Myocyte (in vitro differentiated cells): ENCODE measurements at places on chromosomes 7 and 10. TPM values are rescaled to one million over a fixed set of nuclear protein-coding genes. Genes with fewer than 3 reads are reported as not detected.

Gene FAM20C
- total RNA-seq = 21.7 and 37.3 TPM in 2 replicates

DNA sequence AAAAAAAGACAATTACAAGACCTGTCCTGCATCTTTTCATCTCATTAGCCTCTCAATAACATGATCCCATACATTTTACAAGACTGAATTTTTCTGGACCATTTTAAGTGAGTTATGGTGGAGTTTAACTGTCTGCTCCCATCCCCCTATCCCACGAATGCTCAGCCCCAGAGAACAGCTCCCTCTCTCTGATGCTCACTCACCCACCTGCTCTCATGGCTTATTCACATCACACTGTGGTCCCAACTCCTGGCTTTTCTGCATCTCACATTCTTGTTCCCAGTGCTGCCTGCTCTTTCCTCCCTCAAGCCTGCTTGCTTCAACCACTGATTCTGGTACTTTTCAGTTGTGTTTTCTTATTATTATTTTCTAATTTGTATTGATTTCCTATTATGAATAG lies 20.4 kb upstream of the CCSER2 start:
- DNase-seq = no peak

GRCh38 chr7:44738051-44738723 lies 10.5 kb upstream of the ZMIZ2 start:
- no peak for DNase-seq

DNA sequence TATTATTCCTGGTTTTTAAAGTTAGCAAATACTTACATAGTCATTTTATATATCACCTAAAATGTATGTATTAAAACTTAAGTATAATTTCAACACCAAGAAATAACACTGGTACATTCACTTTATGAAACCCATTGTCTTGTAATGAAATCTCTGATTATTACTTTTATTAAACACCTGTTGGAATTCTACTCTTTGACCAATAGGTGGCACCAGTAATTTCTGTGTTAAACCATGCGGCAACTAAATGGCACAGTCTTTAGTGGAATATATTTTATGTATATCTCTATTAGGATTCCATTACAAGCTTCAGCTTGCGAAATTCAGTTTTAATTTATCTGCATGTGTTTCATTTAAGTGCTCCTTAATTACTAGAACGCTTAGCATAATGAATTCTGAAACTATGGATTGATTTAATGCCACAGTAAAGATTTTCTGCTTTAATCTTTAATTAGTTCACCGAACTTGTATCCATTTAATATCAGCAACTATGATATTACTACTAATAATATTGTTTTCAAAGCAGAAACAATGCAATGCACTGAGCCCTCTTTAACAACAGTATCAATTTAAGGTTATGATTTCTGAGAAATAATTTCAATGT lies 181.3 kb downstream of the MAGI2 start:
- DNase-seq = peak; percentile 65

Gene SP8
- not detected in 2 replicates for total RNA-seq

Gene NOS3
- not detected in 2 replicates for total RNA-seq

Gene ITIH5
- not detected in 2 replicates for total RNA-seq

DNA sequence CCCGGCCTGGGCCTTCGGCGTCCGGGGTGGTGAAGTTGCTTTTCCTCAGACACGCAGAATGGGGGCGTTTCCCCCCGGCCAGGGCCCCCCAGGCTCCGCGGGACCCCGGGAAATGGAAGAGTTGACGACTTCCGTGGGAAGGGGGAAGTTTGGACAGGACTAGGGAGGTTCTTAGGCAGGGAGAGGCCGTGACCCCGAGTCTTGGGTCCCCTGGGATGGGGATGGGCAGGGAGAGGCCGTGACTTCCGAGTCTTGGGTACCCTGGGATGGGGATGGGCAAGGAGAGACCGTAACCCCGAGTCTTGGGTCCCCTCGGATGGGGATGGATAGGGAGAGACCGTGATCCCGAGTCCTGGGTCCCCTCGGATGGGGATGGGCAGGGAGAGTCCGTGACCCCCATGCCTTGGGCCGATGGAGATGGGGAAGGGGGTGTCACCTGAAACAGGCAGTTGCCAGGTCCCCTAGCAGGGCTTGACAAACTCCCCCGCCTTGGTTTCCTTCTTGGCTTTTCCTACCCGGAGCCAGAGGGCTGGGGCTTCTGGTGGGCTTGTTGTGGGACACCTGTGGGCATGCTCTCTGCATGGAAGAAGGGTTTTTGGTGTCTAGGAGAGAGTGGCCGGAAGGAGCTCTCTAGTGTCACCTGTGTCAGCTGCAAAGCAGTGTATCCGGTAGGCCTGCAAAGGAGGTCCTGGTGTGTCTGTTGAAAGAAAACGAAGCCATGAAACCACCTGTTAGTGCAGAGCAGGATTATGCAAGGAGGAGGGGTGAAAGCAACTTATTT lies 1.1 kb downstream of the TRRAP start:
- peak; percentile 88 for DNase-seq

DNA sequence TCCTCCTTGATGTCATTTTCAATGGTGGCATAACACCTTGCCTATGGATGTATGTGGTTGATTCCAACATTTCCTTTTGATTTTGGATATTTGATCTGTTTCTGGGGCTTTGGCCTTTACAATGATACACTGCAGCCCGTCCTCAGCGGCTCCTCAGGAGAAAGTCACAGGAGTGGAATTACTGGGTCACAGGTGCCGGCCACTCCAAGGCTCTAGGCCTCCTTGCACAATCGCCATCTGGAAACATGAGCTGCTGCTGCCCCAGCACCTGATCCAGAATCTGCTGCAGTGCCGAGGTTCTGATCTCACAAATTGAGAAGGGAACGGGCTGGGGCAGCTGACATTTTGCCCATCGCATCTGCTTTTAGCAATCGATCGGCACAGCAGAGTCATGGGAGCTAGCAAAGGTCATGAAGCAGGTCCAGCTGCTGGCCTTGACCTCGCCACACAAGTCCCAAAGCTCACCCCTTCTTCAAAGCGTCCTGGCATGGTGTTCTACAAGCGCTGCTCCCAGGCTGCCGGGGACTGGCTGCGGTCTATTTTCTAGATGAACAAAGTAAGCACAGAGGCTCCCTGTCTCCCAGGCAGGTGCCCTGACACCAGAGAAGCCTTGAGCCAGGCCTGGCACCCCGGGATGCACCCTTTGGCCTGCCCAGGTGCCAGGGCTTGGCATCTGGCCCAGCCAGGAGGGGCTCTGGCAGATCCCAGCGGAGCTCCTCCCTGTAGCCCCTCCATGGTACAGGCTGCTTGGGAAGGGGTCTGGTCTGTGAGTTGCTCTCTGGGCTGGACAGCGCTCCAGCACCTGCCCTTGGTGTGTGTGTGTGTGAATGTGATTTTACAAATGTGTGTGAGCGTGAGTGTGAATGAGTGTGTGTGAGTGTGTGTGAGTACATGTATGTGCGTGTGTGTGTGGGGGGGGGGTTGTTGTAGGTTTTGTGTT lies 201.8 kb downstream of the GLRX3 start:
- DNase-seq = no peak

- DNase-seq = no peak
Observed at GRCh38 chr10:131027256-131027655, 284.3 kb downstream of the TCERG1L start.

- peak; percentile 40 for DNase-seq
Observed at GRCh38 chr10:31599626-31600504, 280.8 kb downstream of the ZEB1 start.

GRCh38 chr7:131076711-131077181 lies 250.9 kb upstream of the MKLN1 start:
- peak; percentile 42 for DNase-seq

DNA sequence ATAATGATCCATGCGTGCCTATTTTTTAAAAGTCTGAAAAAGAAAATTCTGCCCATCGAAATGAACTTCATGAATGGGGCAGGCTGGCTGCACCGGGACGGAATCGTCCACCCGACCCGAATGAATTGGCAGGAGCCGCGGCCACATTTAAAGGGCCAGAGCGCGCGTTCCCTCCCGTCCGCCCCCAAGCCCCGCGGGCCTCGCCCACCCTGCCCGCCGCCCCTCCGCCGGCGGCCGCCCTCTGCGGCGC lies 319 bp upstream of the GATA3 start:
- peak; percentile 24 for DNase-seq

Gene VPS37D
- 5.7 and 6.1 TPM in 2 replicates for total RNA-seq

Gene CPVL
- 0.47 and 0.62 TPM in 2 replicates for total RNA-seq

DNA sequence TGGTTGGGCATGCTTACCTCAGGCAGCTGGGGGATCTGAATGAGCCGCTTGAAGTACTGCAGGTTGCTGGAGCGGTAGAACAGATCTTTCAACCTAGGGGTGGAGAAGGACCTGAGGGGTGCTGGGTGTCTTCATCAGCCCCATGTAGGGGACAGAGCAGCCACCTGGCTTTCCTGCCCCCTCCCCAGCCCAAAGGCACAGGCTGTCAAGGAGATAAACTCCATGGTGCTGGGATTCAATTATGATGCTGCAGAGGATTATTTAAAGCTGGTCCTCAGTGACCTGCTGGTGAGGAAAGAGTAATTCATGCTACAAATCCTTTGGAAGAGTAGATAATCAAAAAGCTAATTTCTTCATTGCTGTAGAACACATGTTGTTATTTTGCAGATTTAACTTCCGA lies 71.1 kb downstream of the SPDYE5 start:
- no peak for DNase-seq

Gene HPS6
- total RNA-seq = 34.2 and 37.8 TPM in 2 replicates

Gene ANKRD22
- 0.13 and 0.16 TPM in 2 replicates for total RNA-seq

GRCh38 chr7:15848362-15848761 lies 161.9 kb upstream of the MEOX2 start:
- no peak for DNase-seq

GRCh38 chr7:28560767-28561166 lies 148.4 kb downstream of the CREB5 start:
- no peak for DNase-seq

DNA sequence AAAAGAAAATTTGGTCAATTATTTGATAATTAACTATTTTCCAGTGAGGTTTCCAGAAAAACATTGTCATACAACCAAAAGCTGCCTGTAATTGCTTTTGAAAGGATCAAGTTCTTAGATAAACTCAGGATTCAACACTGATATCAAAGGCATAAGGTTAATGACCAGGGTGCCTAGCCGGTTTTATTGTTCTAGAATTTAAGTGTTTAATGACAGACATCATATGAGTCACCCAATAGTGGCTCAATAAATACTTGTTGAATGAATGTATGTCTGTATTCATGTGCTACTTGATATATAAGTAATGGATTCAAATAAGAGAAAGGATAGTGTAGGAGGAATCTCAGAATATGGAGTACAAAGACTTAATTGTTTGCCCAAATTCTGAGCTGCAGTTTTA lies 196.1 kb upstream of the LRGUK start:
- no peak for DNase-seq

DNA sequence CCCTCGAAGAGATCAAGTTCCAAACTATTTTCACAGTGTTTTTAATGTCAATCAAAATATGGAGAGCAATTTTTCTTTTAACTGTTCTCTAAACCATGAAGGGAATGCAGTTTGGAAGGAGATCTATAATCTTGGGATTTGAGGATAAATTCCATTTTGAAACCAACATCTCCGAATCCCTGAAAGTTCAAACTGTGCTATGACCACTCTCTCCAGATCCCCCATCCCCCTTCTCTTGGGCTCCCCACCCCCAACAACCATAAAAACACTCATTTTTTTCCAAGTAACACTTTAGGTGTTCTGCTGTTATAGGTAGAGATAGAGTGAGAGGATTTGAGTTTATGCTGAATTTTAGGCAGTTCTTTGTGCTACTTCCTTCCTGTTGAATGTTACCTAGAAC lies 1.7 kb downstream of the CALD1 start:
- no peak for DNase-seq

DNA sequence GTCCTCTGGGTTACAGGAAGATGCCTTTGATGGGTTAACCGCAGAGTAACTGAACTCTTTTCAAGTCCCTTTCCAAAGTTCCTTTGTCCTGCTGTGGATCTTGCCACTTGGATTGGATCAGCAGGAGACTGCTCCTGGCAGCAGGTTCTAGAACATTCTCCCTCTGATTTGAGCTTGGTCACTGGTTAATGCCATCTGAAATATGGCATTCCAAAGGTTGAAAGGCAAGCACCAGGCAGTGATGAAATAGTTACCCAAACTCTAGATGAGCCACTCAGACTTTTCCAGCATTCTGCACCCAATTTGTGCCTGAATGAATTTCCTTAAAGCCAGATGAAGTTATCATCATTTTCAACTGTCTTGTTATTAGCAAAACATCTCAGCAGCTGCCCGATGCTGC lies 343.9 kb downstream of the RNLS start:
- DNase-seq = no peak

Gene GLUD1
- total RNA-seq = 107 and 118 TPM in 2 replicates

Gene CARD11
- total RNA-seq = not detected in 2 replicates

Gene HOXA9
- total RNA-seq = 9.1 and 13.0 TPM in 2 replicates

Gene SLC26A3
- not detected in 2 replicates for total RNA-seq

Gene MAGI2
- total RNA-seq = 5.7 and 6.0 TPM in 2 replicates

DNA sequence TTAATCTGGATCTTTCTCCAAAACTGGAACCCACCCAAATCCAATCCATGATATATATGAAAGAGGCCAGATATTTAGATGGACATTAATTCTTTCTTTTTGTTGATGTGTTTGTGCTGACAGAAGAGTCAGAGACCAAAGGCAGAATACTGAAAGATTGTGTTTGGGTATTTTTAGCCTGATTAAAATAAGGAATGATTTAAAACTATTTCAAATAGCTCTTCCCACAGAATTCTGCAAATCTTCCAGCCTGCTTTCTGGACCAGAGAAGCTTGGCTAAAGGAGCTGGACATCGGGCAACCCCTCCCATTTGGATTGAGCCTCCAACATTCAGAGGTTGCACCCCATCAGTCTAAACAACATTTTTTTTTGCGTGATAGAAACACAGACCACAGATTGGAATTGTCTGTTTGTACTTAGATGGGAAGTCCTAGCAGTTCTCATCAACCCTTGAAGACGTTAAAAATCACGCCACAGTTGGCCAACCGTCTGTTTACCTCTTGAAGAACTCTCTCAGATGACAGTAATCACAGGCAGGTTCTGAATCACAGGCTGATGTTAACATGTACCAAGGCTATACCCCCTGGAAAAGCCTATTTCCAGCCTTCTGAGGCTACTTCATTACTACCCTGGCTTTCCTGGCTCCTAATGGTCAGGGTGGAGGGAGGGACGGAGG lies 155.2 kb upstream of the NRP1 start:
- DNase-seq = no peak

DNA sequence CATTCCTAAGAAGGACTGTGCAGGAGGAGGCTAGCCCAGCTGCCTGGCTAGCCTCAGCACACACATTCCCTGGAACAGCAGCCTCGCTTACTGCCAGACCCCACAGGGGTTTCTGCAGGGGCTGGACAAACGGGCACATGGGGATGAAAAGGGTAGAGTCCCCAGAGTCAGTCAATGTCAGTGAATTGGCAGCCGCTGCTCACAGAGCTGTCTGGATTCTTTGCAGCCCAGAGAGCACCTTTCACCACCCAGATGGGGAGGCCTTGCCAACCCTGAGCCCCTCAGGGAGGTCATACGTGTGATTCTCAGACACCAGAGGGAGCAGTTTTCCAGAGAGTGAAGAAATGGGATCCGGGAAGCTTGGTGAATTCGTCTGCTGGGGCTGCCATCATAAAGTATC lies 143.3 kb downstream of the KCNMA1 start:
- DNase-seq = peak; percentile 72

Gene TRPV5
- not detected in 2 replicates for total RNA-seq

Gene CNPY1
- total RNA-seq = 0.68 and 2.2 TPM in 2 replicates

Gene SPDYE18
- not detected in 2 replicates for total RNA-seq

Gene PNLIPRP3
- total RNA-seq = 0.56 and 0.99 TPM in 2 replicates

DNA sequence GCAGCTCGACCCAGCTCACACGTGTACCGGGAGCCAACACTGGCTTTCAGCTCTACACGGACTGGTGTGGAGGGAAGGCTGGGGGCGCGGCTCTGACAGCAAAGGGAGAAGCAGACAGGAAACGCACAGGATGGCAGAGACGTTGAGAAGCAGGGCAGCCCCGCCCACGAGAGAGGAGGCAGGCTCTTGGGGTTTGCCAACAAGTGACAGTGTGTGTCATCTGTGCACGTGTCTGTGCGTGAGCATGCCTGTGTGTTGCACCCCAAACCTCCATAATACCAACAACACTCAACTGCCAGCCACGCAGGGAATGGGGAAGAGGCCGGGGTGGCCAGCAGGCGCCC lies 64.4 kb upstream of the PDGFA start:
- no peak for DNase-seq

Gene MRLN
- 227 and 432 TPM in 2 replicates for total RNA-seq
